CD8-positive, alpha-beta memory T cell (primary cell): ENCODE measurements at places on chromosomes 7 and 10. TPM values are rescaled to one million over a fixed set of nuclear protein-coding genes. Genes with fewer than 3 reads are reported as not detected.

- H3K27ac ChIP-seq = no peak overlapping the region
- no peak overlapping the region for H3K4me3 ChIP-seq
- no peaks in the 10 kb centered on the region for H3K4me1 ChIP-seq
- H3K36me3 ChIP-seq = no peaks in the 10 kb centered on the region
Measured at GRCh38 chr7:95368235-95368634, 27.9 kb downstream of the PON3 start.

- H3K36me3 ChIP-seq = no peaks in the 10 kb centered on the region
- DNase-seq = no peak
- H3K27me3 ChIP-seq = peaks cover 8% of the 10 kb centered on the region
- no peaks in the 10 kb centered on the region for H3K4me1 ChIP-seq
Measured at GRCh38 chr7:117323305-117323850, 520 bp upstream of the WNT2 start.

DNA sequence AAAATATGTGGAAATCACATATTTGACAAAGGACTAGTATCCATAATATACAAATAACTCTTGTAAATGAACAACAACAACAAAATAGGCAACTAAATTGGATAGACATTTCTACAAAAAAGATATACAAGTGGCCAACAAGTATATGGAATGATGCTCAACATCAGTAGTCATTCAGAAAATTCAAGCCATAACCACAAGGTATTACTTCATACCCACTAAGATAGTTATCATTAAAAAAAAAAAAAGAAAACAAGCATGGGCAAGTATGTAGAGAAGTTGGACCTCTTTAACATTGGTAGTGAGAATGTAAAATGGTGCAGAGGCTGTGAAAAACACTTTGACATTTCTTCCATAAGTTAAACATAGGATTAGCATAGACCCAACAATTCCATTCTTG is 80.8 kb downstream of the CYP26A1 start:
- no peaks in the 10 kb centered on the region for H3K27me3 ChIP-seq
- H3K36me3 ChIP-seq = no peaks in the 10 kb centered on the region
- DNase-seq = no peak
- H3K27ac ChIP-seq = no peak overlapping the region
- H3K4me1 ChIP-seq = peaks cover 15% of the 10 kb centered on the region

DNA sequence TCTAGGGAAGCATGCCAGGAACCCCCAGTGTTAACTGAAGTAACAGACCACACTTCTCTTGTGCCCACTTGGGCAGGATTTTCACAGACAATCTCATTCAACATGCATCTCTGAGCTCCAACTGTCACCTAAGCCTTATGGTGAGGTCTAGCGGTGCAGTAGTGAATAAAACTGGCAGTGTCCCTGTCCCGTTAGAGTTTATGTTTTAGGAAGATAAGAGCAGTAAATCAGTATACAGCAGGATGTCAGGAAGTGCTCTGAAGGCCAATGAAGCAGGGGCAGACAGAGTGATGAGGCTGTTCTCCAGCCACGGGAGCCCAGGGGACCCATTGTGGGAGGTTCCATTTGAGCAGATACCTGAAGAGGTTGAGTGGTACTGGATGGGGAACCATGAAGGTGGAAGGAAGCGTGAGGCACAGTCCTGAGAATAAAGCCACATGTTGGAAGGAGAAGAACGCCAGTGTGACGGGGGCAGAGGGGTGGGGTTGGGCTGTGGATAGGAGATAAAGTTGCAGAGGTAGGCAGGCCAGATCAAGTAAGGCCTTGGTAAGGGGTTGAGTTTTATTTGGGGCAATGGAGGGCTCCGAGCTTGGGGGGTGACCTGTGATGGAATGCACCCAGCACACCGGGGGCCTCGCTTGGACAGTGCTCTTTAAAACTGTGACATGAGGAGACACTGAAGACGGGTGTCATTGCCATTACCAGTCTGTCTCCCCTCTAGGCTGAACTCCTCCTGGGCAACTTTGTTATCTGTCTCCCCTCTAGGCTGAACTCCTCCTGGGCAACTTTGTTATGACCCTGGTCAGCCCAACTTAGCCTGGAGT is 6.6 kb downstream of the GDF10 start:
- H3K36me3 ChIP-seq = no peaks in the 10 kb centered on the region
- H3K4me3 ChIP-seq = no peak overlapping the region
- no peaks in the 10 kb centered on the region for H3K27me3 ChIP-seq
- H3K4me1 ChIP-seq = peaks cover 25% of the 10 kb centered on the region
- no peak overlapping the region for H3K27ac ChIP-seq
- DNase-seq = no peak

- H3K36me3 ChIP-seq = no peaks in the 10 kb centered on the region
- H3K4me3 ChIP-seq = no peak overlapping the region
- H3K27ac ChIP-seq = no peak overlapping the region
- H3K27me3 ChIP-seq = no peaks in the 10 kb centered on the region
Measured at GRCh38 chr10:117391436-117392205, 16.4 kb upstream of the PDZD8 start.

- no peak for DNase-seq
- no peaks in the 10 kb centered on the region for H3K4me1 ChIP-seq
- no peaks in the 10 kb centered on the region for H3K36me3 ChIP-seq
- H3K27ac ChIP-seq = no peak overlapping the region
Measured at GRCh38 chr7:56079450-56080185, 13.1 kb downstream of the PHKG1 start.

DNA sequence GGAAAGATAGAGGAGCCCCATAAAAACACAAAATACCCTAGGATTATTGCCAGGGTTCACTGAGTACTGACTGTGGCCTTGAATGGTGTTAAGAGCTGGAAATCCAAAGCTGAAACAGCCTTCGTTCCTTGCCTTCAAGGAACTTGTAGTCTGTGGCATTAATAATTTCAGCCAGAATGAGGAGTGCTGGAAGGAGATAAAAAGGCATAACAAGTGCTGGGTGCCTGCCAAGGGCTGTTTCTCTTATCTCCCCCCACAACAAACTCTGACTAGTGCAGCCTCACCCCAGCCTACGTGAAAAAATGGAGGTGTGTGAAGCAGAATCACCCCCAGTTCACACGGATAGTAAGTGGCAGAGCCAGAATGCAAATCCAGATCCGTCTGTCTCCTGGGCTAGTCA is 199.1 kb upstream of the LYZL2 start:
- H3K27me3 ChIP-seq = no peaks in the 10 kb centered on the region
- no peaks in the 10 kb centered on the region for H3K4me1 ChIP-seq
- no peak for DNase-seq
- H3K4me3 ChIP-seq = no peak overlapping the region
- no peak overlapping the region for H3K27ac ChIP-seq
- H3K36me3 ChIP-seq = no peaks in the 10 kb centered on the region

GRCh38 chr10:125788156-125789034 is 12.8 kb upstream of the MMP21 start:
- no peak for DNase-seq
- no peak overlapping the region for H3K27ac ChIP-seq
- H3K4me3 ChIP-seq = no peak overlapping the region
- H3K27me3 ChIP-seq = no peaks in the 10 kb centered on the region

- no peak for DNase-seq
- no peak overlapping the region for H3K27ac ChIP-seq
- no peaks in the 10 kb centered on the region for H3K27me3 ChIP-seq
- H3K4me1 ChIP-seq = peaks cover 23% of the 10 kb centered on the region
Measured at GRCh38 chr10:12636571-12636970, 287.2 kb downstream of the CAMK1D start.

DNA sequence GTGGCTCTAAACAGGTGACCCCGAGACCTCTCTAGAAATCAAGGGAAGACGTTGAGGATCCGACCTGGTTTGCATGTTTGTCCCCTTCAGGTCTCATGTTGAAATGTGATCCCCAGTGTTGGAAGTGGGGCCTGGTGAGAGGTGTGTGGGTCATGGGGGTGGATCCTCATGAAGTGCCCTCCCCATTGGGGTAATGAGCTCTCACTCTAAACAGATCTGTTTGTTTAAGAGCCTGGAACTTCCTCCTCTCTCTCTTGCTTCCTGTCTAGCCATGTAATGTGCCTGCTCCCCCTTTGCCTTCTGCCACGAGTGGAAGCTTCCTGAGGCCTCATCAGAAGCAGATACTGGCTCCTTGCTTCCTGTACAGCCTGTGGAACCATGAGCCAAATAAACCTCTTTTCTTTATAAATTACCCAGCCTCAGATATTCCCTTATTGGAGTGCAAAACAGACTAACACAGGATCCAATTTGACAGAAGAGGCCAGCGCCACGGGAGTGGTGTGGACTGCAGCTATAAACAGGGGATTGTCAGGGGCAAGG is 10.8 kb upstream of the POLM start:
- no peaks in the 10 kb centered on the region for H3K27me3 ChIP-seq
- DNase-seq = no peak
- no peak overlapping the region for H3K27ac ChIP-seq
- no peaks in the 10 kb centered on the region for H3K4me1 ChIP-seq

Gene NUPR2
- total RNA-seq = not detected

DNA sequence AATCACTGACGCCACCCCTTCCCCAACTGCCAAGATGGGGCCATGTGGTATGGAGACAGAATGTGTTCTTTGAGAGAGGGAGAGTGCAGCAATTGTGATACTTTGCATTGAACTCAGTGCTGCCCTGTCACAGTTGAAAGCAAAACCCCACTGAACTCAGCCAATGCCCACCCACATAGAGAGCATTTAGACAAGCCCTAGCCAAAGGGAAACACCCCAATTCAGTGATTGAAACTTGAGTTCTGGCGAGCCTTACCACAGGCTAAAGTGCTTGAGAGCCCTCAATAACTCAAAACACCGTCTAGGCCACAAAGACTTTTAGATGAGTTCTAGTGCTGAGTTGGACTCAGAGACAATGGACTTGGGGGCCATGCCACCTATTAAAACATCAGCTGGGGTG is 751.9 kb upstream of the POT1 start:
- no peak overlapping the region for H3K4me3 ChIP-seq
- DNase-seq = no peak
- H3K4me1 ChIP-seq = no peaks in the 10 kb centered on the region
- H3K36me3 ChIP-seq = no peaks in the 10 kb centered on the region
- H3K27ac ChIP-seq = no peak overlapping the region

DNA sequence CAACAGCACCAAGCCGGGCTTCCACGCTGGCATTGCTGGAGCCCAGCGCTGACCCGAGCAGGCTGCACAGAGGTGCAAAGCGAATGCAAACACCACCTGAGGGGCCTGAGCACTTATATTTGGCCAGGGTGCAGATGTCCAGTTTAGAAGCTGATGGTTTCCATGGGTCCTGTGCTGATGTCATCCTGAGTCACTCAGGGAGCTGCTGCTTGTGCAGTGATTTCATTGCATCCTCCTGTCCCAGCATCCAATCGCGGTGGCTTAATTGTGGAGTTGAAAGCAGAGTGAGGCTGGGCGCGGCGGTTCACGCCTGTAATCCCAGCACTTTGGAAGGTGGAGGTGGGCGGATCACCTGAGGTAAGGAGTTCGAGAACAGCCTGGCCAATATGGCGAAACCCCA is 410.2 kb upstream of the KLF6 start:
- no peaks in the 10 kb centered on the region for H3K36me3 ChIP-seq
- no peak overlapping the region for H3K27ac ChIP-seq
- H3K4me1 ChIP-seq = no peaks in the 10 kb centered on the region
- H3K4me3 ChIP-seq = no peak overlapping the region
- DNase-seq = no peak

Gene TFPI2
- not detected for total RNA-seq

GRCh38 chr7:50782375-50783208 is at the start of gene GRB10:
TSS of gene GRB10 (minus strand) at chr7:50782896. CDS start at chr7:50732322, 50,574 bp downstream.
- H3K4me3 ChIP-seq = no peak within 1 kb of the TSS
- no peak within 1 kb of the TSS for H3K27ac ChIP-seq
- H3K27me3 ChIP-seq = no peaks in the 10 kb centered on the region
- no peaks in the 10 kb centered on the region for H3K4me1 ChIP-seq
- no peaks in the 10 kb centered on the region for H3K36me3 ChIP-seq
- DNase-seq = no peak

Gene SPDYE5
- total RNA-seq = not detected

- DNase-seq = no peak
- no peaks in the 10 kb centered on the region for H3K4me1 ChIP-seq
- no peaks in the 10 kb centered on the region for H3K36me3 ChIP-seq
- no peak overlapping the region for H3K27ac ChIP-seq
- H3K4me3 ChIP-seq = no peak overlapping the region
Measured at GRCh38 chr10:31582365-31583052, 263.5 kb downstream of the ZEB1 start.

Gene MBL2
- not detected for total RNA-seq

DNA sequence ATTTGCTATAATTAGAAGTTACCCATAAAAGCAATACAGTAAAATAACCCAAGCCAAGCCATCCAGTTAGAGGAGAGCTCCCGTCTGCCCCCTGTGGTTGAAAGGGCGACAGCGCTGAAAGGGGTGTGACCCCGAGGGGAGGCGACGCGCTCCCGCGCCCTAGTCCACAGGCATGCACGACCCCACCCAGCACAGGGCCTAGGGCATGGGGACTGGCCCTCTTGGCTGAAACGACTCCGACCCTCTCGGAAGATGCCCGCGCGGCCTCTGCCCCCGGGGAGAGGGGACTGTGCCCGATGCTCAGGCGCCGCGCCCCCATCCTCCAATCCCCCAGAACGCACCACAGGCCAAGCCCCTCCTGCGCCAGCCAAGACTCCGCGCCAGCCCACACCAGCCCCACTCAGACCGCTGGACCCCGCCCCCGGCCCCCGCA is 64.0 kb downstream of the CSGALNACT2 start:
- H3K27me3 ChIP-seq = no peaks in the 10 kb centered on the region
- peak overlapping the region; percentile 61 for H3K4me3 ChIP-seq
- peaks cover 14% of the 10 kb centered on the region for H3K4me1 ChIP-seq
- no peak overlapping the region for H3K27ac ChIP-seq
- peak; percentile 42 for DNase-seq

GRCh38 chr7:55129541-55130394 is 111.0 kb downstream of the EGFR start:
- no peak overlapping the region for H3K27ac ChIP-seq
- H3K4me1 ChIP-seq = no peaks in the 10 kb centered on the region
- H3K27me3 ChIP-seq = no peaks in the 10 kb centered on the region
- DNase-seq = no peak
- no peaks in the 10 kb centered on the region for H3K36me3 ChIP-seq
- H3K4me3 ChIP-seq = no peak overlapping the region

DNA sequence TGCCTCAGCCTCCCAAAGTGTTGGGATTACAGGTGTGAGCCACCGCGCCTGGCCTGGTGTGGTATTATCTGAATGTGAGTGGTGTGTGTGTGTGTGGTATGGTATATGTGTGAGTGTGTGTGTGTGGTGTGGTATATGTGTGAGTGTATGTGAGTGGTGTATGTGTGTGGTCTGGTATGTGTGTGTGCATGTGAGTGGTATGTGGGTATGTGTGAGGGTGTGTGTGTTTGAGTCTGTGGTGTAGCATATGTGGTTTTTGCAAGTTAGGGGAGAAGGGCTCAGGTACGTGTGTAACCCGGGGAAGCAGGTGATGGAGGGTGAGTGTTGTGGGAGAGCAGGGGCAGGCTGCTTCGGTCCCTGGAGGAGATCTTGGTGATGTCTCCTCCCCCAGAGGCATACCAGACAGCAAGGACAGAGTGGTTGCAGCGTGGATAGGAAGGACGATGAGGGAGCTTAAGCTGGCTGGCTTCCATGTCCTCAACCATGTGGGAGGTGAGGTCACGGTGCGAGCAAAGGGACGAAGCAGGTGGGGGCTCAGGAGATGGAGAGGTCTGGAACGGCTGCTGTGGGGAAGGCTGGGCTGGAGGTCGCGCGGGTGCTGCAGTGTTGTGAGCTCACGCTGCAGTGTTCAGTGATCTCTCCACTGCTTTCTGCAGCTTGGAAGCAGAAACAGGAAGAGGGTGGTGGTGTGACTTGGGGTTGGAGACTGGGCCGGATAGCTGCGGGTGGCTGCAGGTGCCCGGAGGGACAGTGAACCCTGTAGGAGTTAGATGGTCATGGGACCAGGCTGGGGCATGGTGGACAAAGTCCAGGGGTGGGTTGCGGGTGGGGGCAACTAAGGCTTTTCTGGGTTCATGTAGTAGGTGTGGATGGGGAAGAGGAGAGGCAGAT is 5.0 kb downstream of the ZYX start:
- no peak overlapping the region for H3K27ac ChIP-seq
- H3K27me3 ChIP-seq = no peaks in the 10 kb centered on the region
- H3K36me3 ChIP-seq = peaks cover 34% of the 10 kb centered on the region
- peaks cover 50% of the 10 kb centered on the region for H3K4me1 ChIP-seq
- H3K4me3 ChIP-seq = peak overlapping the region; percentile 4
- peak; percentile 24 for DNase-seq
